Effector CD4-positive, alpha-beta T cell (primary cell): ENCODE measurements at places on chromosomes 4 and X.

DNA sequence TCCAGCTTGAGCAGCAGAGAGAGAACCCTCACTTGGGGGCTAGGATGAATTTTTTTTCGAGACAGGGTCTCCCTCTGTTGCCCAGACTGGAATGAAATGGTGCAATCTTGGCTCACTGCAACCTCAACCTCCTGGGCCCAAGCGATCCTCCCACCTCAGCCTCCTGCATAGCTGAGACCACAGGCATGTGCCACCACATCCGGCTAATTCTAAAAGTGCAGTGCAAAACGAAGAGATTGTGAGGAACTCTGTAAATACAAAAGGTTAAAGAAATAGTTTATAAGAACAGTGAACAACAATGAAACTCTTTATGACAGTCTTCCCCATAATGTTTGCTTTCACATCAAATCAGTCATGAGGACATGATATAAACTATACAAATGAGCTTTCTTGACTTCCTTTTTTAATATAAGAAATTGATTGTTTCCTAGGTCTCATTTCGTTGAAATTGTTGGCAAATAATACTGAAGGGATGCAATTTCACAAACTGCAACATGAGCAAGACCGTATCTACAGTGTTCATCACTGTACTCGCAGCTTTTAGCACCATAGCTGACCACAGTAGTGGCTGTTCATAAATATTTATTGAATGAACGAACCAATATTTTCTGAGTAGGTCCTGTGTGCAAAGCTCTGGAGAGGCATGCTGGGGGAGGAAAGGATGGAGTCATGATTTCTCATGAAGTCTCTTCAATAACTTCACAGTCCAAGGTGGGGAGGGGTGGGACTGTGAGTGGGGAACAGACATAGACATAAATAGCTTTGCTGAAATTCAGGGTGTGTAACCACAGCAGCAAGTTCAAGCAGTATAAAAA is 116.1 kb downstream of the SHROOM3 start:
- no peak for DNase-seq

- no peak for DNase-seq
These were observed 90.4 kb upstream of the HPRT1 start for GRCh38 chrX:134369576-134369975.

DNA sequence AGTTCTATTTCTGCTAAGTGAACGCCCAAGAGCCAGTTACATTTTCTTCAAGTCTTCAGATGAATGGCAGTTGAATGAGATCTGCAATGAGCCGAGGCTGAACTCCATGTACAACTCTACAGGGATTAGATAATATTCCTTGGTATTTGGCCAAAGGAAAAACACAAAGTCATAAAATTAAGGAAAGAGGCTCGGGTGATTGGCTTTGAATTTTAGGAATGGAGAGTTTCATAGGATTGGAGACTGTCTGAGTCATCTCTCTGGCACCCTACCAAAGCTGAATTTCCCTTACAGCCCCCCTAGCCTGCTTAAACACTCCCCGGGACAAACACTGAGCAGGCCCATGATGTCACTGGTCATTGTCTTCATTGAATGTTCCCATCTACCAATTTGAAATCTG is 188.0 kb upstream of the C1QTNF7 start:
- DNase-seq, result no peak

- no peak for DNase-seq
These were observed 2528.4 kb downstream of the ARAP2 start for GRCh38 chr4:33715841-33716395.
